Endothelial cell (in vitro differentiated cells): ENCODE measurements at places on chromosomes 4 and X. TPM values are rescaled to one million over a fixed set of nuclear protein-coding genes. Genes with fewer than 3 reads are reported as not detected.
A peak's percentile ranks its signal among the peaks of the same experiment; 100 is the strongest.

DNA sequence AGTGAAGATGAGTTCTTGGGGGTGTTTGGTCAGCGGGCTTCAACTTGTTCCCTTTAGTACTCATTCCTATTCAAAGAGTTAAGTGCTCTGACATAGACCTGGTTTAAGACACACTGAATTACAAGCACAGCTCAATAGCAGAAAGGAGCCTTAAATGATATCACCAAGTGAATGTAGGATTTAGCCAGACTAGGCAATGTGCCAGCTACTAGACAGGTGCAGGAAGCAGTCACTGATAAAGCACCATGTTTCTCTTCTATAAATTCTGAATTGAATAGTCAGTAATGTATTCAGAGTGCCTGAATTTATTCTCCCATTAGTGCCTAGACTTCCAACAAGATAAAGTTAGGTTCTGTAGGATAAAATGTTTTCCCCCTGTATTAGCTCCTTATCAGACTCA, 63.6 kb downstream of the ASB9 start:
- no peak overlapping the region for H3K27ac ChIP-seq
- DNase-seq = no peak
- H3K36me3 ChIP-seq = no peaks in the 10 kb centered on the region
- no peaks in the 10 kb centered on the region for H3K27me3 ChIP-seq
- H3K4me3 ChIP-seq = no peak overlapping the region

DNA sequence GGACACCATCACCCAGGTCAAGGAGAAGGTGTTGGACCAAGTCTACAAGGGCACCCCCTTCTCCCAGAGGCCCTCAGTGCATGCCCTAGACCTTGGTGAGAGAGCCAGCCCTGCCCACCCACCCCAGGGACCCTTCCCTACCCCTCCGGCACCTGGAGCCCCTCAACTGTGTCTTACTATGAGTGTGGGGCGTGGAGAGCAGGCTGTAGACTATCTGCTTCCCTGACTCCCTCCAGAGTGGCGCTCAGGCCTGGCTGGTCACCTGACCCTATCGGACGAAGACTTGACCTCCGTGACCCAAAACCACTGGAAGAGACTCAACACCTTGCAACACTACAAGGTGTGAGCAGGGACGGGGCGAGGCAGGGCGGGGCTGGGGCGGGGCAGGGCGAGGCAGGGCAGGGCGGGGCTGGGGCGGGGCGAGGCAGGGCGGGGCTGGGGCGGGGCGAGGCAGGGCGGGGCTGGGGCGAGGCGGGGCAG, 4.7 kb upstream of the SRPK3 start:
- DNase-seq = no peak
- H3K4me1 ChIP-seq = no peaks in the 10 kb centered on the region
- peaks cover 1% of the 10 kb centered on the region for H3K27me3 ChIP-seq

DNA sequence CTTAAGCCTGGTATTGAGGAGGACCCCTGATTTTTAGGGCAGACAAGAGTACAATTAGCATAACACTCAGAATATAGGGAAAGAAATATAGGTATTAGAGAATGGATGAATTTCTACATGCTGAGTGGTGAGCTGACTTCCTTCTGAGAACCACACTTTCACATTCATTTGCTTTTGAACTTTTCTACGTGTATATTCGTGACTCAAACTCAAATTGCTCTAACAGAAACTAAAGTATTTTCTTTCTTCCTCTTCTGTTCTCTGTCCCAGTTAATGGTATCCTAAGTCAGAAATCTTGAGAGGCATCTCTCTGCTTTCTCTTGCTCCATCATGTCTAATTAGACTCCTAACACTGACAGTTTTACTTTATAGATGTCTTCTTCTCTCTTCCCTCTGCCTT, 103.2 kb upstream of the CITED1 start:
- DNase-seq = no peak
- H3K4me1 ChIP-seq = peaks cover 7% of the 10 kb centered on the region
- H3K27ac ChIP-seq = no peak overlapping the region

DNA sequence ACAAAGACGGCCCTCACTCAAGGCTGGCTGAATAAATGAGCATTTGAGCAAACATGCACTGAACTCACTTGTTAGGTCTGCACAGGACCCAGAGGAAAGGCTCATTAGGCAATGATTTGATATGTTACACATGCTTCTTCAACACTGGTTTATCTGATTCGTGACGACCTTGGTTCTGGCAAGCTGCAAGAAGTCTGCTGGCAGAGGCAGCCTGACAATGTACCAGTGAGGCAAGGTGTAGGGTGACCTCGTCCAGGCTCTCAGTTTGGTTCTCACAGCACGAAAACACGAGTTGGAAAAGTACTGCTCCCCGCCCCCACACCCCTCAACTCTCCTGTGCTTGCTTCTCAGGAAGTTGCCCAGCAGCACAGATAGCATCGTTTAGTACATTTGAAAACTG, 63.1 kb upstream of the CITED1 start:
- peaks cover 7% of the 10 kb centered on the region for H3K36me3 ChIP-seq
- no peak overlapping the region for H3K27ac ChIP-seq
- H3K4me3 ChIP-seq = no peak overlapping the region
- peaks cover 2% of the 10 kb centered on the region for H3K27me3 ChIP-seq
- H3K4me1 ChIP-seq = no peaks in the 10 kb centered on the region

GRCh38 chr4:8900588-8900987, 28.9 kb upstream of the HMX1 start:
- H3K4me3 ChIP-seq = no peak overlapping the region
- peaks cover 5% of the 10 kb centered on the region for H3K4me1 ChIP-seq
- H3K27ac ChIP-seq = no peak overlapping the region
- DNase-seq = no peak
- peaks cover 17% of the 10 kb centered on the region for H3K27me3 ChIP-seq

GRCh38 chr4:119136546-119136945, 914 bp downstream of the MYOZ2 start:
- no peaks in the 10 kb centered on the region for H3K36me3 ChIP-seq
- peaks cover 1% of the 10 kb centered on the region for H3K27me3 ChIP-seq
- peaks cover 23% of the 10 kb centered on the region for H3K4me1 ChIP-seq
- DNase-seq = no peak
- H3K27ac ChIP-seq = no peak overlapping the region

Gene PDE5A
- total RNA-seq = 3.4 TPM

DNA sequence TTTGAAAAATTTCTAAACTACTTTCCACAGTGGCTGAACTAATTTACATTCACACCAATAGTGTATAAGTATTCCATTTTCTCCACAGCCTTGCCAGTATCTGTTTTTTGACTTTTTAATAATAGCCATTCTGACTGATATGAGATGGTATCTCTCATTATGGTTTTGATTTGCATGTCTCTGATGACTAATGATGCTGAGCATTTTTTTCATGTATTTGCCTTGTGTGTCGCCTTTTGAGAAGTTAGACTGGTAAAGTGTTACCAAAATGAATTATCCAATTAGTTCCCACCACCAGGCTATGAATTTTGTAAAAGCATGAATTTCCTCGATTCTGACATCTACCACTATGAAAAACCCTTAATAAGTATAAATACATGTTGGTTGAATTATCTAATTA, 242.2 kb upstream of the GK2 start:
- no peak overlapping the region for H3K4me3 ChIP-seq
- peaks cover 4% of the 10 kb centered on the region for H3K4me1 ChIP-seq
- DNase-seq = no peak
- H3K27ac ChIP-seq = no peak overlapping the region

Gene MPC1L
- not detected for total RNA-seq

DNA sequence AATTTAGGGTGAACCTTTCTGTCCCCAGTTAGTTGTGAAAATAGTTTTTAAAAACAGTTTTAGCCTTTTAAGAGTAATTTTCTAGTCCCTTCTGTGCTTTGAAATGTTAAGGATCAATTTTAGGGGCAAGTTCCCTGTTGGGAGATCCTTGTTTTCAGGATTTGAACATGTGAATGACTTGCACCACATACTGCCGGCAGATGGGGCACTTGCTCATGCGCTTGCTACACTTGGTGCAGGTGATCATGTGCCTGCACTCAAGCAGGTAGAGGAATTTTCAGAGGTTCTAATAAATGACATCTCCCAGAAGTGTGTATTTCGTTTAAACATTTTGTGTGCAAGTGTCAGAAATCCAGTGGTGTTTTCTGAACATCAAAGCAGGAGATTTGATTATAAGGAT, 195.9 kb downstream of the CHM start:
- H3K4me1 ChIP-seq = no peaks in the 10 kb centered on the region
- peak; percentile 3 for DNase-seq
- no peaks in the 10 kb centered on the region for H3K36me3 ChIP-seq
- no peak overlapping the region for H3K4me3 ChIP-seq
- peaks cover 2% of the 10 kb centered on the region for H3K27me3 ChIP-seq

DNA sequence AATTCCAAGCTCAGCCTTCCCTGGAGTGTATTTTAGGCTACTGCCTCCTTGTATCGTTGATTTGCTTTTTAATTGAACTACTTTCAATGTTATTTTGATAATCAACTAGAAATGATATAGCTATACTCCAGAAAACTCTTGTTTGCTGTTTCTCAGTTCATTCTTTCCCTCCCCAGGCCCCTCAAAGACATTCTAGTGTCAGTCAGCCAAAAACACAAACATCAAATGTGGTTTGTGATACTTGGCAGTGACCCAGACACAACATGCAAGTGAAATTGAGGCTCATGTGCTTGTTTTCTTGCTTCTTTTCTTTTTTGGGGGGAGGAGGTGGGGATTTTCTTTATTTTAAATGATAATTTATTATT, 7.6 kb downstream of the FAT4 start:
- peaks cover 62% of the 10 kb centered on the region for H3K4me1 ChIP-seq
- peaks cover 11% of the 10 kb centered on the region for H3K27me3 ChIP-seq
- no peak overlapping the region for H3K27ac ChIP-seq
- no peak for DNase-seq
- peak overlapping the region; percentile 89 for H3K4me3 ChIP-seq

Gene ARX
- not detected for total RNA-seq
